ENCODE measurements at places on chromosomes 3 and 15.

DNA sequence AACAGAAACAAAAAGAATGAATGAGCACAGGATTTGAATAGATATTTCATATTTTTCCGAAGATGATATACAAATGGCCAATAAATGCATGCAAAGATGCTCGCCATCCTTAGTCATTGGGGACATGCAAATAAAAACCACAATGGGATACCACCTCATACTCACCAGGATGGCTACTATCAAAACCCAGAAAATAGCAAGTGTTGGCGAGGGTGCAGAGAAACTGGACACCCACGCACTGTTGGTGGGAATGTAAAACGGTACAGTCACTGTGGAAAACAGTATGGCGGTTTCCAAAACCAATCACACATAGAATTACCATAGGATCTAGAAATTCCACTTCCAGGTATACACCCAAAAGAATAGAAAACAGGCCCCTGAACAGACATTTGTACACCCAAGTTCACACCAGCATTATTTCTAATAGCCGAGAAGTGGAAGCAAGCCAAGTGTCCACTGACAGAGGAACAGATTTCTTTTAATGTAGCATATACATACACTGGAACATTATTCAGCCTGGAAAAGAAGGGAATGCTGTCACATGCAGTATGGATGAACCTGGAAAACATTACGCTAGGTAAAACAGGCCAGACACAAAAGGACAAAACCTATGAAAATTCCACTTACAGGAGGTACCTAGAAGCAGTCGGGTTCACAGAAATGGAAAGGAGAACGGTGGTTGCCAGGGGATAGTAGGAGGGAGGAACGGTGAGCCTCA is 3.6 kb downstream of the RNF168 start:
- DNase-seq: no peak

- DNase-seq: no peak
These were observed 160.0 kb downstream of the TBL1XR1 start for GRCh38 chr3:177037241-177037640.

GRCh38 chr3:52495777-52496602 is 852 bp downstream of the STAB1 start:
- no peak for DNase-seq

GRCh38 chr15:43230640-43231115 is 9.9 kb upstream of the EPB42 start:
- DNase-seq: no peak

DNA sequence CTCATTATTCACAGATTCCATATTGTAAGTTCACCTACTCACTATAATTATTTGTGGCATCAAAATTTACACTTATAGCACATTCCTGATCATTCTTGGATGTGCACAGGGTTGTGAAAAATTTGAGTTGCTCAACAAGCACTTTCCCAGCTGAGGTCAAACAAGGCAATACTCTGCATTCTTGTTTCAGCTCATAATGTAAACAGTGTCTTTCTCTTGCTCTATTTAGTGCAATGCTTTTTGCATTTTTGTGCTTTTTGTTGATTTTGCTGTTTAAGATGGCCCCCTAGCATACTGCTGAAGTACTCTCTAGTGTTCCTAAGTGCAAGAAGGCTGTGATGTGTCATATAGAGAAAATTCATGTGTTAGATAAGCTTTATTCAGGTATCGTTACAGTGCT is 66.7 kb upstream of the TNIK start:
- DNase-seq: no peak

- no peak for DNase-seq
These were observed 135.2 kb downstream of the TMCC1 start for GRCh38 chr3:129758306-129758705.

GRCh38 chr3:81872566-81872965 is 111.1 kb upstream of the GBE1 start:
- no peak for DNase-seq

DNA sequence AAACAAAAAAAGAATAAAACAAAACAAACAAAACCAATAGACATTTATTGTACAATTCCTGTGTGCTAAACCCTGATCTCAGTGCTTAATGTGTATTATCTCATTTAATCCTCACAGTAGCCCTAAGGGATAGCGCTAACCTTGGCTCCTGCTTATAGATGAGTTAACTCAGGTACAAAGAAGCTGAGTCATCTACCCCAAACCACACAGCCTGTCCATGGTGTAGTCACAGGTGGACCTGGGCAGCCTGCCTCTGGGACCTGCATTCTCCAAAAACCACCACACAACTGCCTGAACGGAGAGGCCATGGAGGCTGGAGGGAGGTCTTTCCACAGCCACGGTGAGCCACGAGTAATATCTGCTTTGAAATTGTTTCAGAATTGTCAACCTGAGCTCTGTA is 5.5 kb upstream of the CLN6 start:
- DNase-seq: no peak

- DNase-seq: no peak
These were observed 2.2 kb upstream of the SLC4A7 start for GRCh38 chr3:27486336-27486735.

All from activated T-cell treated with anti-CD3 and anti-CD28 coated beads, Interleukin-2, amount 50 U/mL, for 24 hours (primary cell).